Progenitor cell of endocrine pancreas (in vitro differentiated cells): ENCODE measurements at places on chromosomes 1 and 21. TPM values are rescaled to one million over a fixed set of nuclear protein-coding genes. Genes with fewer than 3 reads are reported as not detected.

Gene RBBP4
- 426 and 432 TPM in 2 replicates for total RNA-seq

- DNase-seq = no peak
These were observed 207.2 kb upstream of the C21orf91 start for GRCh38 chr21:18026359-18026758.

GRCh38 chr1:54506594-54506993 is 41.4 kb upstream of the ACOT11 start:
- no peak for DNase-seq

GRCh38 chr1:246753670-246754535 is 29.7 kb downstream of the SCCPDH start:
- peak; percentile 52 for DNase-seq

GRCh38 chr1:53066488-53066887 is 4.5 kb downstream of the PODN start:
- no peak for DNase-seq

- no peak for DNase-seq
These were observed 2.7 kb upstream of the FDPS start for GRCh38 chr1:155305881-155306391.

- no peak for DNase-seq
These were observed 27.9 kb downstream of the NRDC start for GRCh38 chr1:51850420-51851223.

- no peak for DNase-seq
These were observed 1.2 kb downstream of the SAMD11 start for GRCh38 chr1:924656-925560.

- DNase-seq = no peak
These were observed 8.5 kb downstream of the PRDM2 start for GRCh38 chr1:13708380-13708982.
